ENCODE measurements at places on chromosomes 13 and 19.
A peak's percentile ranks its signal among the peaks of the same experiment; 100 is the strongest.

GRCh38 chr13:27432611-27433210, 8.3 kb downstream of the GTF3A start:
- no peak for DNase-seq

DNA sequence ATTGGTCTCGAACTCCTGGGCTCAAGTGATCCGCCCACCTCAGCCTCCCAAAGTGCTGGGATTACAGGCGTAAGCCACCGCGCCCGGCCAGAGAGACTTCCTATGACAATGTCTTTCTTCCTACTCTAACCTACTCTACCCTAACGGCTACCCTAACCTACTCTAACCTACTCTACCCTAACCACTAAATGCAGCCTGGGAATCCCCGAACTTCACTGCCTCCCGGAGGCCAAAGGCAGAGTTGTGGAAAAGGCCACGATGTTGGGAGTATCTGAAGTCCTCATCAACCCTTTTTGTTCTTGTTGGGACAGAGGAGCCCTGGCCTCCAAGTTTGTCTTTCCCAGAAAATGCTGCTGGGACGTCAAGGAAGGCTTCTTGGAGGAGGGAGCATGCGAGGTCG, 967 bp upstream of the NR2C2AP start:
- no peak for DNase-seq

DNA sequence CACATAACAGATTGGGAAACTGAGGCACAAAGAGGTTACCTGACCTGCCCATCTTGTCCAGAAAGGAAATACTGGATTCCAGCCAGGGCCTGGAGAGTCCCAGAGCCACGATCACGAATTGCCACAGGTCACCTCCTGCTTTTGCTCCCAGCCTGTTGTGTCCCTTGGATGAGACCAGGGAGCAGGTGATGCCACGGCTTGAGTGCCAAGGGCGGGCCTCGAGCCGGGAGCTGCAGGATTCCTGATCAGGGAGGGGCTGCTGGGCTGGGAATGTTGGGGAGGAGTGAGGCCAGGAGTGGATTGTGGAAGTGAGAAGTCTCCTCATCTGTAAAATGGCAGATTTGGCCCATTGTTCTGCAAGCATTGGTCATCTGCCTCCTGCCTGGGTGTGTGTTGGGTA, 29.4 kb downstream of the DNM2 start:
- DNase-seq = no peak

- no peak for DNase-seq
These were observed 2.4 kb upstream of the F2RL3 start for GRCh38 chr19:16886305-16886880.

GRCh38 chr19:54299126-54299498, 13.9 kb downstream of the LILRA5 start:
- no peak for DNase-seq

DNA sequence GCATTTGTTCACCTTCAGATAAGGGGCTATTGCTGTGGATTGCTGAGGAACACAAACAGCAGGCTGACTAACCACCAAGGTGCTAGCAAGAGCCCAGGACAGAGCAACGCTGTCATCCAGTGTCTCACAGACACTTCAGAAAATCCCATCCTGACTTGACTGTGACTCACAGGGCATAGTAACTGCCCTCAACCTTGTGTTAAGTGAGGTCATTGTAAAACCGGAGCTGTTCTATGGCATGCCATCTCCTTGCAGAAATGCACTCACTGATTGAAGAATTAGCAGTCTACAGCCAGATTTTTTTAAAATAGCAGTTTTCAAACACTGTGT, 51.1 kb downstream of the TNFRSF19 start:
- peak; percentile 50 for DNase-seq

DNA sequence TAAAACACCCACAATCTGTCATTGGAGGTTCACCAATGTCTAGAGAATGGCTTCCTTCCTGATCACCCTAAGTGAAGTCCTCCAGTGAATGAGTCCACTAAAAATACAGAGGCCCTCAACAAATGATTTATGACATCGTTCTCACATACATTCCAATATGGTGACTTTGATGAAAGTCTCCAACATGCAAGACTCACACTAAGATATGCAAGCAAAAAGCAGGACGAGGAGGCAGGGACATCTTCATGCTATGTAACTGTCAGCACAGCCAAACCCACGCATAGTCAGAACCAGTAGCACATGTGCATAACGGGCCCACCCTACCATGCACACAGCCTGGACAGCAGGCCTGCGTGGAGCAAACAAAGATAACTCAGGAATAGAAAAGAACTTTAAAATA, 16.6 kb upstream of the LSM14A start:
- no peak for DNase-seq

GRCh38 chr13:77918391-77919245, at the start of gene EDNRB:
Gene EDNRB, minus strand, starts transcription at chr13:77918831. Its CDS starts 258 bp downstream, at chr13:77918573.
- DNase-seq = peak; percentile 61

GRCh38 chr19:12669270-12670158, 2.9 kb downstream of the WDR83 start:
- peak; percentile 91 for DNase-seq

DNA sequence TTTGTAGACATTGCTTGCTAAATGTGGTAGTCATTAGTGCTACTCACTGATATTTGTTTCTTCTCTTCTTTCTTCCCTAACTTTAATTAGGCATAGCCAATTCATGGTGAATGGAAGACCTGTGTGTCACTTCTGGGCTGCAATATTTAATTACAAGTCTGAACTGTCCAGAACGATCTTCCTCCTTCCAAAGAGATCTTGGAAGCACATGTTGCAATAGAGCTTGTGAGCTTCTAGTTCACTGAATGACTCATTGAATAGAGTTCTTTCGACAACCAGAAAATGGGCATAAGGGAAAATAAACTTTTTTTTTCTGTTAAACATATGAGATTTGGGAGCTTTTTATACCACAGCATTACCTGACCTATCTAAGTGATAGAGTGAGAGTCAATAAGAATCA, 1264.6 kb downstream of the PCDH9 start:
- DNase-seq = no peak

DNA sequence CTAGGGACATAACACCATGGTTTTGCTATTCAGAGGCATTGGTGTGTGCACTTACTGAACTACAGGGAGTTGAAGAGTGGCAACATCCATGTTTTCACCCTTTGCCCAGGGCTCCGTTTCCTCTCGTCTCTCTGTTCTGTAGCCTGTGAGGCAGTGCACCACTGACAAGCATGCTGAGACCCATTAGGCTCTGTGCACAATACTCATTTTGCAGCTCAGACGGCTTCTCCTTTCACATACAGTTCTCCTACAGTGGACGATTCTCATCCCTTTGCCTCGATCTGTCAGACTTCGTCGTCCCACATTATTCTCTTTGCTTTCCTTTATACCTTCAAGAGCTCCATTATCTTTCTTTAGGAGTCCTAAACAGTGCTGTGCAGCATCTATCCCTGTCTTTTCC, 403.7 kb downstream of the MYO16 start:
- DNase-seq = no peak

- DNase-seq = no peak
These were observed 69.8 kb upstream of the SERP2 start for GRCh38 chr13:44303681-44304432.
